ENCODE measurements at places on chromosomes 6 and 20.

DNA sequence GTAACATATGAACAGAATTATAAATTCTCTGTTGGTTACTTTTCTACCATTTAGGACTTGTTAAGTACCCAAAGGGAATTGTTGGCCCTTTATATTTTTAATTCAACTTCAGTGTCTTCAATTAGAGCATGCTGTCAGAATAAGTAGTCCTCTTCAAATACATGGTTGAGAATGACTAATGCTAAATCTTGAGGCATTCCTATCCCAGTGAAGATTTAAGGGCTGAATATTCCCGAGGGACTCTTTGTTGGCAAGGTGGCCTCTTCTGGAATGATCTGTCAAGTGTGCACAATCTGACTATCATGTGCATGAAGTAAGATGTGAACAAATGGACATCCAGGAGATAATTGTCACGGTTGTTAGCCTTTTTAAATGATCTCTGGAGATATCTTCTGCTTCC is 421.7 kb downstream of the BMP2 start:
- DNase-seq: no peak

- DNase-seq: no peak
Observed at GRCh38 chr20:23050076-23050838, 785 bp upstream of the THBD start.

- DNase-seq: no peak
Observed at GRCh38 chr6:96899019-96899418, 1.3 kb upstream of the NDUFAF4 start.

DNA sequence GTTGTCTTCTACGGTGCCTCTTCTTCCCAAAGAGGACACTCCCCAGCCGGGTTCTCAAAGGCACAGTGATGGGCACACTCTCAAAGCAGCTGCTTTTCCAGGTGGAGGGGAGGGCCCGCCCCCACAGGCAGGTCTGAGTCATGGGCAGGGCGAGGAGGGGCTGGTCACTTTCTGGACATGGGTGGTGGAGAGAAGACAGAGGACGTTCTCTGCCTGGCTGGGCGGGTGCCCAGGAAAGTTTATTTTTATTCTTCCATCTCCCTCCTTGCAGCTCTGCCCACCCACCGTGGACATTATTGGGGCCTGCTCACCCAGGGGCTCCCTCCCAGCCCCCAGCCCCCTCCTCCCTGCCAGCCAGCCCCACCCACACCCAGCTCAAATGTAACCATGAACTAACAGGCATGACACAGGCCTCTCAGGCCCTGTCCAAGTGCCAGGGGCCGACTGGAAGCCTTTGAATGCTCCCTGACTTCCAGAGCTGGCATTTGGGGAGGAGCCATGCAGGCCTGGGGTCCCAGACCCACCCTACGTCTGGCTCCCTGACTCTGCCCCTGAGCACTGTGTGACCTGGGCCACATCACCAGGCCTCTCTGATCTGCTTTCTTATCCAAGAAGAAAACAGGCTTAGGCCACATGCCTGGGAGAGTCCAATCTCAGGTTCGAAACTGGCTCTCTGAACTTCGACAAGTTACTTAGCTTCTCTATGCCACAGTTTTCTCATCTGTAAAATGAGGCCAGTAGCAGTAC is 8.0 kb downstream of the TGM2 start:
- no peak for DNase-seq

Data from cortex of kidney (tissue), 1 donor.